ENCODE measurements at places on chromosomes 1 and 21.

- DNase-seq: no peak
These were observed 60.8 kb downstream of the TSEN15 start for GRCh38 chr1:184112176-184112948.

DNA sequence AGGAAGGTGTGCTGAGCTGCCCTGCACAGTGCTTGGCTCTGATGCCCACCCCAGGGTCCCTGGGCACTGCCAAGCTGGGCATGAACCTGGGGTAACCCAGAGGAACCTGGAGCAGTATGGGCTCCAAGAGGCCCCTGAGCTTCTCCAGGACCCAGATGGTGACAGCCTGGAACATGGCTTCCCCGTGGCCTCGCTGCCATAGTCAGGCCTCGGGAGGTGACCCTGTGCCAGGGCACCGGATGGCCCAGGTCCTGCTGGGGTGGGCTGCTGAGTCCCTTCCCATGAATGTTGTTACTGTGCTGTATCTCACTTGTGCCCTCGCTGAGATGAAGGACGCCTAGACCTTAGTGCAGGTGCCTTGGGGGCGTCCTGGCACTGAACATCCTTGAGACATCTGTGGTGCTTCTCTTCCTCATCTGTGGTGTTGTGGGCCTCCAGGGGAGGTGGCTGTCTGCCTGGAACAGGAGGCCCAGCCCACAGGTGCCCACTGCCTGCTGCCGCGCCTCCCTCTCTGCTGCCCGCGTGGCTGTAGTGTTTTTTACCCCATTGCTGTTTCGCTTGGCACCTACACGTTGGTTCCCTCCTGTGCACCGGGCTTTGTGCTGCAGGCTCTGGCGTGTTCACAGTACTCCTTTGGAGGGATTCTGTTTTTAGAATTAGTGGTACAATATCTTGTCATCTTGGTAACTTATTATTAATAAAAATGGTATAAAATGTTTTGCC is 160.3 kb downstream of the PCBP3 start:
- no peak for DNase-seq

GRCh38 chr1:35854989-35855700 is 27.9 kb upstream of the AGO1 start:
- no peak for DNase-seq

DNA sequence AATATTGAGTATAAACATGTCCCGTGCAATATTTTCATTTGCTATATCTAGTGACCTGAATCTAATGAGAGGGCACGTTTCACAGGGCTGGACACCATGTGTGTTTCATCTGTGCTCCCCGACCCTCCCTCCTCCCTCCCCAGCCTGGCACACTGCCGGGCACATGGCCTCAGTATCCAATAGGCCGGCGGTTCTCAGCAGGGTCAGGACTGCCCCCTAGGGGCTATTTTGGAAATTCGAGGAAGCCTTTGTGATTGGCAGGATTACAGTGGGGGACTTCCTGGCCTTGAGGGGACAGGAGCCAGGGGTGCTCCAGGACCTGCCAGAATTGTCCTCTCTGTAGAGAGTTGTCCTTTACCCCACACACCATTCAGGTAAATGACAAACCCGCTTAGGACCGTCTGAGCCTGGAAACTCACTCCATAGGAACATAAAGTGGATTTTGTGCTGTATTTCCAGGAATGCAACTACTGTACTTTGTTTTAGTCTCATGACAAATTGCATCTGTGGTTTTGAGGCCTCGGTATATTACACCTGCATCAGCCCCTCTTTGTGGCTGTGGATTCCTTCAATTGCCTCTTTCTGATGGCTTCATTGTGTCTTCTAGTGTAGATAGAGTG is 109.5 kb upstream of the SIM2 start:
- DNase-seq: no peak

GRCh38 chr1:219991511-219991810 is 54.8 kb downstream of the EPRS1 start:
- DNase-seq: no peak

DNA sequence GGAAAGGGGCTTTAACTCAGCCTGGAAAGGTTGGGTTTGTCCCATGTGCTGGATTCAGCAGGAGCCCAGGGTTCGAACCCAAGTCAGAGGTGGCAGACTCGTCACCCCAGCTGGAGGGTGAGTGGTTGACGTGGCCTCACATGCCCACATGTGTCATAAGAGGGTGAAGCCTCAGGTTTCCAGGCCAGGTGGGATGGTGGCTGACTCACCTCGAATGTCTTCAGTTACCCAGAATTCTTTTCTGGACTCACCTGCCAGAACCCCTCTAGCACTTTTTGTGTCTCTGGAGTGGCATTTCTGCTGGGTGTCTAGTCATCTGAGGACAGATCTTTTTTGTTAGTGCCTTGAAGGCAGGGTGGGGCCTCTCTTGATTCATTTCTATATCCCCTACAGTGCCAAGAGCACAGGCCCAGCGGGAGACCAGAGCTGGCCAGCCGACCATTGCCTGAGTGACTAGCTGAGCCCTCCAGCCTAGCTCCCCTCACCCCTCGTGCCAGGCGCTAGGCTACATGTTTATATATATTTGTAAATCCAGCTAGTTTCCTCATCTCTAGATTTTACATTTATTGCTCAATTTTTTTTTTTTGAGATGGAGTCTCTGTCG is 28.1 kb downstream of the IL6R start:
- no peak for DNase-seq

- DNase-seq: no peak
These were observed 112.3 kb downstream of the PRRX1 start for GRCh38 chr1:170776252-170776651.

GRCh38 chr1:8812081-8812480 is 5.4 kb downstream of the RERE start:
- no peak for DNase-seq

DNA sequence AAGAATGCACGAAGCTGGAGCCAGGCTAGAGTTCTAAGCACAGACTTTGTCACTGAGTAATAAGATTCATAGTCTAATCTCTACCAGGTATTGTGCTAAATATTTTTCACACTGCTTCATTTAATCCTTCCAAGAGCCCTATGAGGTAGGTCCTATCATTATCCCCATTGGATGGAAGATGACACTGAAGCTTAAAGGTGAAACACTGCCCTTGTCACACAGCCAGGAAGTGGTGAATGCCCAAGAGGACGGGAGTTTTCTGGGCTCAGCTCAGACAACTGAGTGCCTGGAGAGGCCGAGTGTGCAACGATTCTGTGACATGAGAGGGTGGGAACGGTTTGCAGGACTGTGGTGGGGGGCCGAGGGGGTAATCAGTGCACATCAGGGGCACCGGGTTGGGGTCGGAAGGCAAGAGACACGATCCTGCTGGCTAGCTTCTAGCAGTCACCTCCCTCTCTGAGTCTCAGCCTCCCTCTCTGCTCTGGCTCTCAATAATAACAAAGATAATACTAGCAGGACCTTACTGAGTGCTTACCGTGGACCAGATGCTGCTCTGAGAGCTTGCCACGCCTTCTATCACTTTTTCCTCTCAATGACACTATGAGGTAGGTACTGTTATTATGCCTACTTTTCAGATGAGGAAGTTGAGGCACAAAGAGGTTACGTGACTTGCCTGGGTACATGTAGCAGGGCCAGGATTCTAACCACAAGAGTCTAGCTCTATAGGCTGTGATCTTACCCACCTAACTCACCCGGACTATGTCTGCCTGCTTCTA is 12.4 kb downstream of the KCNQ4 start:
- no peak for DNase-seq

DNA sequence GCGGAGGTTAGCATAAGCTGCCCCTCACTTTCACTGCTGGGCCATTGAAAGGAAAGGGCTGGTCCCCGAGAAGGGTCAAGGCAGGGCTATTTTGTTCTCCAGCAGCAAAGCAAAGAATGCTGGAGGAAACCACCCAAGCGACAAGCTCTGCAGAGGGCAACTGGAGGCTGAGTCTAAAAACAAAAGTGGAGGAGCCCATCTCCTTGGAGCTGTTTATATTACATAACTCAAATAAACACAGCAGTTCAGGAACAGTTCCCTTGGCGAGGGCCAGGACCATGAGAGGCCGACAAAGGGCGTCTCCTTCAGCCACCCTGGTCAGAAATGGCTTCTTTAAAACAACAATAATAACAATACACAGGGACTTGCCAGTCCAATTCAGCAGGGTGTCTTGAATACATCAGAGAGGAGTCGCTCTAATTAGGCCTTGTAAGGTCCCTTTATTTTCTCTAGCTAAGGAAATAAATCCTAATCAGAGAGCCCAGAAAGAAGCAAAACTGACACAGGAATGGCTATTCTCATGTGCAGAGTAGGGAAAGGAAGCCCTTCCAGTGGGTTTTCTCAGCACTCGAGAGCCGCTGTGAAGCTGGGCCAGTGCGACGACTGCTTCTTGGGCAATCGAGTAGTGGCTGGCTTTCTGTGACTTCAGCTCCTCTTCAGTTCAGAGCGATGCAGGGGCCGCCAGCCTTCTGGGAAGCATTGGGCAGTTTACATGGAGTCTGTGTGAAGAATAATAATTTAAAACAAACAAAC is 57.0 kb upstream of the TARBP1 start:
- peak; percentile 77 for DNase-seq

GRCh38 chr1:229856009-229856650 is 210.9 kb upstream of the GALNT2 start:
- no peak for DNase-seq

DNA sequence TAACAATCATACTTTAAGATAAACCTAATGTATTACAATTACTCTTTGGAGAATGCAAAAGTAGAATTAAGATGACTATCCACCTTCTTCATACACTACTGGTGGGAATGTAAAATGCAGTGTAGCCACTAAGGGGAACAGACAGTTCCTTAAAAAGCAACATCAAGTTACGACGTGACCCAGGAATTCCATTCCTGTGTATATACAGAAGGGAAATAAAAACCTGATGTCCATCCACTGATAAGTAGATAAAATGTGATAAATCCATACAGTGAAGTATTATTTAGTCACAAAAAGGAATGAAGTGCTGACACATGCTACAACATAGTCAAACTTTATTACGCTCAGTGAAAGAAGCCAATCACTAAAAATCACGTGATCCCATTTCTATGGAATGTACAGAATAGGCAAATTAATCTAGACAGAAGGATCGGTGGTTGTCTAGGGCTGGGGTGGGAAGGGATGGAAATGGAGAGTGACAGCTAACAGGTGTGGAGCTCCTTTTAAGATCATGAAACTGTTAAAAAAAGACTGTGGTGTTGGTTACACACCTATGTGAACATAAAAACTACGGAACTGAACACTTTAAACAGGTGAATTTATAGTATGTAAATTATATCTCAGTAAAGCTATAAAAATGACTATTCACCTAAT is 42.1 kb downstream of the NRIP1 start:
- no peak for DNase-seq

GRCh38 chr1:13762642-13763041 is 62.7 kb downstream of the PRDM2 start:
- DNase-seq: no peak

DNA sequence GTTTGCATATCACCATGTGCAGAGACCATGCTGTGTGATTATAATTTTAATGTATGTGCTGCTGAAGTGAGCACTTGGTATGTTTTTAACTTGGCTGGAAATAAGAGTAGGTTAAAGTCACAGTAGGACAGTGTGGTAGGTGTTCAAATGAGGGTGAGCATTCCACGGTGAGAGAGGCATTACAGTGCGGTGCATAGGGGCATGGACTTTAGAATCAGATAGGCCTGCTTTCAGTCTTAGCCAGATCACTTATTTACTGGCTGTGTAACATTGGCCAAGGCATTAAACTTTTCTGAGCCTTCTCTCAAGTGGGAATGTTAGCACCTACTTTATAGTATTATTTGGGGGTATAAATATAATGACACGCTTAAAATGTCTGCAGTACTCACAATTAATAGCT is 43.2 kb downstream of the GIPC2 start:
- DNase-seq: no peak

DNA sequence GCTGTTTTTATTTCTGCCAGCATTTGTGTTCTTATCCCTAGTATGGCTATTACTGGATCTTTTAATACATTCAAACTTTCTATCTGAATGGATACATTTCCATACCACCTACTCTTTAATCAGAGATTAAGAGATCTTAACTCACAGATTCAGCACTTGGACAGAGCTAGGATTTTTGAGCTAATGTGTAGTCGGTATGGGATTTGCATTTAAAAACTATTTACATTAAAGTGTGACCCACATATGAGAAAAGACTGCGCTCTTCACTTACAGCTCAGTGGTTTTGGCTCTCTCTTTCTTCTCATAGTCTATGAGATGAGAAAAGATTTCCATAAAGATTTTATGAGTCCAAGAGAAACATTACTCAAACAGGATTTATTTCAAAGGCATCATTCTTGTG is 16.4 kb downstream of the HMGB4 start:
- no peak for DNase-seq

DNA sequence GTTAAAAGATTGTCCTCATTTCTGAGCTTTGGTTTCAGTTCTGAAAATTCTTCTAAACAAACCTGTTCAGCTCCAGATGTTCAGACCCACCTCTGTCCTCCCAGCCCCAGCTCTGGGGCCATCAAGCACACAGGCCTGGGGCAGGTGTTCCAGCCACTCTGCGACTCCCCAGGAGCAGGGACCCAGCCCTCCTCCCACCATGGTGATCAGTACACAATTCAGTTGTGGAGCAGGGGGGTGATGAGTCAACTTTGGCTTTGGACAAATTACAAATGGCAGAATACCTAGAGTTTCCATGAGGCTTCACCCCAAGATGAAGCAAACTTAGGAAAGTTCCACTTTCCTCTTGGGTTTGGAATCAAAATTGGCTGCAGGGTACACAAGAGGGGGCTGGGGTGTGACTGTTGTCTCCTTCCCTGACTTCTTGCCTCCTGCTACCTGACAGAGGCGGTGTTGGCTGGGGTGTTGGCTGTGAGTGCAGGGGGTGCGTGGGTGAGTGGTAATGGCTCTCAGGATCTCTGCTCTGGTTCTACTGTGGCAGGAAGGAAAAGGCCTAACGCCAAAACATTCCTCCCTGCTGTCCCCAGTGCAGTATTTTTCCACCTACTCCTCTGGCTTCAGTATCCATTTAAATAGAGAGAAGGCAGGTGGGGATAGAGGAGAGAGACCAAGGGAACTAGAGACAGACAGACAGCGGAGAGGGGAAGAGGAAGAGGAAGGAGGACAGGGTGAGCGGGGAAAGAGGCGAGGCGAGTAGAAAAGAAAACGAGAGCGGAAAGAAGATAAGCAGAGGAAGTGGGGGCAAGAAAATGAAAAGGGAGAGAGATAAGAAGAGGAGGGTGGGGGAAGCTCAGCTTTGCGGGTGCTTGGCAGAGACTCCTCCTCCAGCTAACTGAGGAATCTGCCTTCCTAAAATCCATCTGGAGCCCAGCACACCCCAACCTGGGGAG is 20.6 kb upstream of the LRRN2 start:
- no peak for DNase-seq

All from left hindlimb (tissue), 1 donor.